Sigmoid colon (tissue), 7 donors: ENCODE measurements at places on chromosomes 6 and 20. TPM values are rescaled to one million over a fixed set of nuclear protein-coding genes. Genes with fewer than 3 reads are reported as not detected.

DNA sequence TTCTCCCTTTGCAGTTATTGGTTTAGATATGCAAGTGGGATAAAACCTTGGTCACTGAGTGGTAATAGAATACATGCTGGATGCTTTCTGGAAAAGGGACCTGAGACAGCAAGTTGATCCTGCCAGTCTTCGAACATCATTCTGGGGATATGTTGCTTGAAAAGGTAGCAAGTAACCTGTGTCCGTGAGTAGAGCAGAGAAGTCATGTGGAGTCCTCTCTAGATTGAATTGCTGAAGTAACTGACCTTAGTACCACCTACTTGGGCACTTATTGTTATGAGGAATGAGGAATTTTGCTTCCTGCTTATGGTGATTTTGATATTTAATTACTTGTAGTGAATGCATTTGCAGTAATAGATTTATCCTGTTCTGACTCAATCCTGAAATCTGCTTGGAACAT lies 367.3 kb upstream of the IMPG1 start:
- H3K4me3 ChIP-seq, result no peak overlapping the region
- no peaks in the 10 kb centered on the region for H3K4me1 ChIP-seq
- no peaks in the 10 kb centered on the region for H3K27me3 ChIP-seq
- no peaks in the 10 kb centered on the region for H3K36me3 ChIP-seq

DNA sequence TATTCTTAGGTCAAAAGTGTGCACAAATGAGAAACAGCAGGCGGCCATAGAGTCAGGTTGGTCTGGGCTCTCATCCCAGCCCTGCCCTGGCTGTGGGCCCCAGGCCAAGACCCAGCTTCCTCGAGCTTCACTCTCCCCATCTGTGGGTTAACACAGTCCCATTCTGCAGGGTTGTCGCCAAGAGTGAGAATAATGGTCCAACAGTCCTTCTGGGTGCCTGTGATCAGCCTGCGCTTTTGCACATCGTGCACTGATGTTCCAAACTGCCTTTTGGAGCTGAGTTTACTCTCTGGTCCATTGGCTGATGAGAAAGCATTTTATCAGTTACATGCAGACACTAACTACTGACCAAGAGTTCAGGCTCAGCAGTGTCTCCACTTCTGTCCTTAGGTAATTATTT lies 82.6 kb downstream of the INSM1 start:
- H3K4me1 ChIP-seq, result peaks cover 14% of the 10 kb centered on the region
- H3K36me3 ChIP-seq, result no peaks in the 10 kb centered on the region
- no peak overlapping the region for H3K4me3 ChIP-seq
- H3K27me3 ChIP-seq, result no peaks in the 10 kb centered on the region

The SSTR4 gene
- not detected for total RNA-seq

DNA sequence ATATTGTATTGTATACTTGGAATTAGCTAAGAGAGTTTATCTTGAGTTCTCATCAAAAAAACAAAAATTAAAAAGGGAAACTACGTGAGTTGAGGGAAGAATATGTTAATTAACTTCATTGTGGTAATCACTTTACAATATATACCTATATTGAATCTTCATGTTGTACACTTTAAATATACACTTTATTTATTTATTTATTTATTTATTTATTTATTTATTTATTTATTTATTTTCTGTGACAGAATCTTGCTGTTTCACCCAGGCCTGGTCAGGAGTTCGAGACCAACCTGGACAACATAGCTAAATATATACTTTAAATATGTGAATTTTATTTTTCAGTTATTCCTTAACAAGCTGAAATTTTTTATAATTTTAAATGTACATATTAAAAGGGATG lies 74.1 kb downstream of the VIP start:
- no peaks in the 10 kb centered on the region for H3K4me1 ChIP-seq
- H3K27ac ChIP-seq, result no peak overlapping the region
- no peak for DNase-seq
- no peaks in the 10 kb centered on the region for H3K27me3 ChIP-seq

- H3K4me3 ChIP-seq, result no peak overlapping the region
- no peaks in the 10 kb centered on the region for H3K36me3 ChIP-seq
- H3K4me1 ChIP-seq, result no peaks in the 10 kb centered on the region
- H3K27ac ChIP-seq, result no peak overlapping the region
- DNase-seq, result no peak
Measured at GRCh38 chr6:170155464-170156196, 135.2 kb downstream of the DLL1 start.

The SFT2D1 gene
- 42.1 TPM for total RNA-seq

The GMDS gene
- 9.4 TPM for total RNA-seq

GRCh38 chr20:62475027-62475771 lies 596 bp downstream of the GATA5 start:
- peak overlapping the region; percentile 33 for H3K4me3 ChIP-seq
- no peak overlapping the region for H3K27ac ChIP-seq
- H3K4me1 ChIP-seq, result no peaks in the 10 kb centered on the region
- peaks cover 46% of the 10 kb centered on the region for H3K27me3 ChIP-seq

DNA sequence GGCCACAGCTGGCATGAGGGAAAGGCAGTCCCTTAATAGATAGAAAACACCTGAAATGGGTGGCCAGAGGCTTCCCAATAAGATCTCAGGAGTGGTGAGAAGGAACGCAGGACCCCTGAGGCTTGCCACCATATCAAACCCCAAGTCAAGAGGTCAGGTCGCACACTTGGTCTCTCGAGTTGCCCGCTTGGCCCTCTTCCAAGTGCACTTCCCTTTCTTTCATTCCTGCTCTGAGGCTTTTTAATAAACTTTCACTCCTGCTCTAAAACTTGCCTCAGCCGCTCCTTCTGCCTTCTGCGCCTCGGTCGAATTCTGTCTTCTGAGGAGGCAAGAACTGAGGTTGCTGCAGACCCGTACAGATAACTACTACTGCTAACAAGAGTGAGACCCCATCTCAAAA lies 64.2 kb downstream of the SLC2A10 start:
- H3K27ac ChIP-seq, result no peak overlapping the region
- no peak for DNase-seq
- peaks cover 3% of the 10 kb centered on the region for H3K27me3 ChIP-seq
- H3K36me3 ChIP-seq, result no peaks in the 10 kb centered on the region
- no peaks in the 10 kb centered on the region for H3K4me1 ChIP-seq
- no peak overlapping the region for H3K4me3 ChIP-seq

DNA sequence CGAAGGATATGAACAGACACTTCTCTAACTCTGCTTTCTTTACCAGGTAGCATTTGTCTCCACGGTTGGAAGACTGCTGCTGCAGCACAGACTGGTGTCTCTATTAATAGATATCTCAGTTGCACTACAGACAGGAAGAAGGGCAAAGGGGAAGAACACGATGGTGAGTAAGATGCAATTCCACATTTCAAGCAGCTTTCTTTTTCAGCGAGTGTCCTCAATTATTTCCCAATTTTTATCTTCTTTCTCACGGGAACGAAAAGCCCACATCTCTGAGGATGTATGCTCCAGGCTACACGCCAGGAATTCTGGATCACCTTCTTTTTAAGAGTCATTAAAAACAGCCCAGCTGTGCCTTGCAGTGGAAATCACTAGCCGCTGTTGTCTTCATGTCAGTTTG lies 311.6 kb upstream of the ECI2 start:
- H3K27me3 ChIP-seq, result no peaks in the 10 kb centered on the region
- DNase-seq, result no peak
- no peak overlapping the region for H3K27ac ChIP-seq

GRCh38 chr6:78561015-78561414 lies 306.3 kb upstream of the IRAK1BP1 start:
- H3K4me3 ChIP-seq, result no peak overlapping the region
- H3K36me3 ChIP-seq, result no peaks in the 10 kb centered on the region
- no peaks in the 10 kb centered on the region for H3K4me1 ChIP-seq
- H3K27me3 ChIP-seq, result no peaks in the 10 kb centered on the region

DNA sequence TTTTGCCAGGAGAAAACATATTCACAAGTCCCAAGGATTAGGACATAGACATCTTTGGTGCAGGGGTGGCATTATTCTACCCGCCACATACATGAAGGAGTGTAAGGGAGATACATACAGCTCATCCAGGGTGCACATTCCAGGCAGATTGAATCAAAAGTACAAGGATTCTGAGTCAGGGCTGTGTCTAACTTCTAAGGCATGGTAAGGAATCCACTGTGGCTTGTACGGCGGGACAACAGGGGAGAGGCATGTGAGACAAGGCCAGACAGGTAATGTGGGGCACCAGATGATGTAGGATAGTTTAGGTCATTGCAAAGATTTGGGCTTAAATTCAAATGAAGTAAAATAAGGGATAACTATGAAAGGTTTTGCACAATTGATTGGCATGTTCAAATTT lies 780.9 kb downstream of the C6orf118 start:
- no peaks in the 10 kb centered on the region for H3K4me1 ChIP-seq
- H3K4me3 ChIP-seq, result no peak overlapping the region
- no peaks in the 10 kb centered on the region for H3K27me3 ChIP-seq

The RNF217 gene
- total RNA-seq, result 55.7 TPM

The OR14J1 gene
- not detected for total RNA-seq

- no peaks in the 10 kb centered on the region for H3K36me3 ChIP-seq
- H3K4me1 ChIP-seq, result peaks cover 34% of the 10 kb centered on the region
- peak; percentile 13 for DNase-seq
- H3K4me3 ChIP-seq, result no peak overlapping the region
Measured at GRCh38 chr20:4833074-4833728, 111.5 kb downstream of the PRND start.

The RUNX2 gene
- total RNA-seq, result 2.9 TPM

DNA sequence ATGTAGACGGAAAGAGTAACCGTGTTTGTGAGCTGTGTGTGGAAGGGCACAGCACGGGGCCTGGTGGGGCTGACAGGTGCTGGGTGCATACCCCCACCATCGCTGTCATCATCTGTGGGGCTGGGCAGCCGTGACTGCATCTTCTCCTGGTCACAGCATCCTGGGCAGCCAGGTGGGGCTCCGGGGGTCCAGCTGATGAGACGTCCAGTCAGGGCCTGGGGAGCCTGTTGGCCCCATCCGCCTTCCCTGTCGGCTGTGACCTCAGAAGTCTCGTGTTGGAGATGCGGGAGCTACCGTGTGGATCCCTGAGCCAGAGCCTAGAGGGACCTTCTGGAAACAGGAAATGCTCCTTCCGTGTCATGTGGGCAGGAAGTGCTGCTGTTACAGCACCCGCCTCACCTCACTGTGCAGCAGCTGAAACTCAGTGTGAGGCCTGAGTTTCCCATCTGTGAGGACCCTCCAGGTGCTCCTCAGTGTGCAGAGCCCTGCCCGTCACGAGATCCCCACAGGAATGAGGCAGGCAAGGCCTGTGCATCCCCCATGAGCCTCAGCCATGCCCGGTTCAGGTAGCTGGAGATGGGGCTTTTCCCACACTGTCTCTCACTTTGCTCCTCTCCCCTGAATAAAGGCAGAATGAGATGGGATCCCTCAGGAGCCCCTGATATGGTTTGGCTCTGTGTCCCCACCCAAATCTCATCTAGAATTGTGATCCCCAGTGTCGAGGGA lies 108.7 kb downstream of the ERMARD start:
- H3K27ac ChIP-seq, result no peak overlapping the region
- no peak overlapping the region for H3K4me3 ChIP-seq
- no peak for DNase-seq
- no peaks in the 10 kb centered on the region for H3K36me3 ChIP-seq

DNA sequence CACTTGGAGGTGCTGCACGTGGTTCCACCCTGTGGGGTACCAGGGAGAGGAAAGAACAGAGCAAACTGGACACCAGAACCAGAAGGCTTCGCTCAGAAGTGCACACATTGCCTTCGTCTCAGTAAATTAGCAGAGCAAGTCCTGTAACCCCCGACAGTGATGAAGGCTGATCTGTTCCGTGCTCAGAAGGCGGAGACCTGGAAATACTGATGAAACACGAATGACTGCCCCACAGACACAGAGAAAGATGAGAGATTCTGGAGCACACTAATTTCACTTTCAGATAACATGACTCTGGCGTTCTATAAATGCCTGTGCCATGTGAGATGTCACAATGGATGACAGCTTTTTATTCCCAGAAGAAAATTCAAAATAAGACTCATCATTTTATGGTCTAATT lies 44.2 kb upstream of the CCR6 start:
- H3K27me3 ChIP-seq, result no peaks in the 10 kb centered on the region
- no peak overlapping the region for H3K4me3 ChIP-seq

- peaks cover 12% of the 10 kb centered on the region for H3K4me1 ChIP-seq
- H3K36me3 ChIP-seq, result no peaks in the 10 kb centered on the region
- DNase-seq, result no peak
- no peak overlapping the region for H3K4me3 ChIP-seq
Measured at GRCh38 chr6:21802175-21802822, 208.7 kb downstream of the SOX4 start.

The RAET1G gene
- not detected for total RNA-seq

- H3K4me1 ChIP-seq, result no peaks in the 10 kb centered on the region
- no peak for DNase-seq
- H3K27me3 ChIP-seq, result no peaks in the 10 kb centered on the region
- H3K36me3 ChIP-seq, result no peaks in the 10 kb centered on the region
- no peak overlapping the region for H3K27ac ChIP-seq
Measured at GRCh38 chr20:55153001-55153645, 677.7 kb downstream of the DOK5 start.

DNA sequence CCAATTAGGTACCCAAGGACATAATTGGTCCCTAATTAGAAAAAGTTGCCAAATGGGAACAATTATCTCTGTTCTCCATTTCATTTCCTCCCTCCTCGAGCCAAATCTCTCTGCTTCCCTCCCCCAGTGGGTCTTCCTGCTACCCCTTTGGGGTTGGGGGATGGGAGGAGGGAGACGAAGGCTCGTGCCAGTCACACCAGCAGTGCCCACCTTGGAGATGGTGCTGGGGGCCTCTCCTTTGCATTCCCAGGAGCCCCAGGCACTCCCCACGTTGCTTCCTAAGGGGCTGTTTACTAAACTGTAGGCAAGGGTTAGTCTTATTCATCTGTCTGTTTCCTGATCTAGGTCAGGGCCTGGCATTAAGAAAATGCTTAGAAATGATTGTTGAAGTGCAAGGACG lies 33.1 kb downstream of the MDFI start:
- no peak overlapping the region for H3K27ac ChIP-seq
- no peaks in the 10 kb centered on the region for H3K27me3 ChIP-seq
- H3K4me3 ChIP-seq, result no peak overlapping the region
- no peak for DNase-seq
- H3K36me3 ChIP-seq, result no peaks in the 10 kb centered on the region

DNA sequence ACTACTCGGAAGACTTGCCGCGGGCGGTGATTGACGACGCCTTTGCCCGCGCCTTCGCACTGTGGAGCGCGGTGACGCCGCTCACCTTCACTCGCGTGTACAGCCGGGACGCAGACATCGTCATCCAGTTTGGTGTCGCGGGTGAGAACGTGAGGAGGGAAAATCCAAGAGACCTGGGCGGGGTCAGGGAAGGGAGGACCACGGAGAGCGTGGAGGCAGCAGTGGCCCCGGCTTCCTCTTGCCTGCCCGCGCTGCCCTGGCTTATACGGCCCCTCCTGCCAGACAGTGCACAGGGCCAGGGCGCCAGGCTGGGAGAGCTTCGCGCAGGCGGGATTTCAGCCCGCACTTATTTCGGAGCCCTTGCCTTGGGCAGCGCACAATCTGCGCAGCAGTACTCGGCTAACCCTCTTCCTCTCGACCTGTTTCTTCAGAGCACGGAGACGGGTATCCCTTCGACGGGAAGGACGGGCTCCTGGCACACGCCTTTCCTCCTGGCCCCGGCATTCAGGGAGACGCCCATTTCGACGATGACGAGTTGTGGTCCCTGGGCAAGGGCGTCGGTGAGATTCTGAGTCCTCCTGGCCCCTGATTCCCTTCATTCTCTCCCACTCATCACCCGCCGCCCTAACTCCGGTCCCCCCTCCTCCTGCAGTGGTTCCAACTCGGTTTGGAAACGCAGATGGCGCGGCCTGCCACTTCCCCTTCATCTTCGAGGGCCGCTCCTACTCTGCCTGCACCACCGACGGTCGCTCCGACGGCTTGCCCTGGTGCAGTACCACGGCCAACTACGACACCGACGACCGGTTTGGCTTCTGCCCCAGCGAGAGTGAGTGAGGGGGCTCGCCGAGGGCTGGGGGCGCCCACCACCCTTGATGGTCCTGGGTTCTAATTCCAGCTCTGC lies 2.0 kb downstream of the MMP9 start:
- H3K27me3 ChIP-seq, result peaks cover 39% of the 10 kb centered on the region
- DNase-seq, result no peak
- H3K4me1 ChIP-seq, result peaks cover 25% of the 10 kb centered on the region
- no peaks in the 10 kb centered on the region for H3K36me3 ChIP-seq
